ENCODE measurements at places on chromosomes 2 and 18. TPM values are rescaled to one million over a fixed set of nuclear protein-coding genes. Genes with fewer than 3 reads are reported as not detected.

LANCL1 gene
- polyA plus RNA-seq: 76.4 TPM

- DNase-seq: no peak
These were observed 39.7 kb upstream of the PNPT1 start for GRCh38 chr2:55733335-55733734.

GRCh38 chr18:10453806-10454680 is at the start of gene APCDD1:
APCDD1 (plus strand) TSS chr18:10454635; CDS start chr18:10454982, 347 bp downstream.
- DNase-seq: no peak

- DNase-seq: no peak
These were observed 53.0 kb upstream of the ROCK1 start for GRCh38 chr18:21164548-21165095.

- DNase-seq: no peak
These were observed 1948.4 kb upstream of the PIK3C3 start for GRCh38 chr18:40006634-40007033.

- DNase-seq: no peak
These were observed 2.0 kb upstream of the RAB17 start for GRCh38 chr2:237592425-237592980.

SPP2 gene
- not detected for polyA plus RNA-seq

KCNG3 gene
- polyA plus RNA-seq: not detected

- no peak for DNase-seq
These were observed 18.2 kb upstream of the SEH1L start for GRCh38 chr18:12929477-12930083.

DNA sequence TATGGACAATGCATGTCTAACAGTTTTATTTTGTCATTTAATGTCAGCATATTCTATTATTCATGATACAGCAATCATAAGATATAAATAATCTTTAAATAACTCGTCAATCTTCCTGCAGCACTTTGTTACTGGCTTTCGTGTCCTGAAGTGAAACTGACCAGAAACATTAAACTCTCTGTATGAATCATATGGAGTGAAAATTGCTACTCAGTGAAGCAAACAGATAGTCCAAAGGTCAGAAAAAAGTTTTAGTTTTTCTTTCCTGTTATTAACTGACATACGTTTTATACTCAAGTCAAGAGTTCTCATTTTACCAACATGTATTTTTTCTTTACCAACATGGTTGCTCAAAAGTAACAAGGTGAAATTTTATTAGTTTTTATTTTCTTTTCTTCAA is 106.8 kb upstream of the GALNT5 start:
- no peak for DNase-seq

GRCh38 chr2:5954509-5954908 is 262.3 kb downstream of the SOX11 start:
- DNase-seq: no peak

DNA sequence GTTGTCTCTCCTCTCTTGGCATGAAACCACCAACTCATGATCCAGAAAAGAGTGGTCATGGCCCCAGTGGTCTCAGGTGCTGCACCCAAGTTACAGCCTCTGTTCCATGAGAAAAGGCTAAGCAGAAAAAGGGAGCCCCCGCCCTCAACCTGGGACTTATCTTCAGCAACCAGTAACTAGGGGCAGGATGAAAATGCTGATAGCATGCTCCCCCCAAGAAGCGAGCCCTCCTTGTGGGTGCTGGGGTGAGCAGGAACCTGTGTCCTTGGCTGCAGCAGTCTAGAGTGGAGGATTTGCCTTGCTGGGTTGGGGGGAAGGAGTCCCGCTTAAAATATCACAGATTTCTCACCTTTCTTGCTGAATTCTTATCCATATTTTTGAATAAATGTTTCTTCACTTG is 490.0 kb downstream of the SUCLG1 start:
- no peak for DNase-seq

GRCh38 chr18:8948011-8948410 is 154.5 kb upstream of the NDUFV2 start:
- no peak for DNase-seq

DNA sequence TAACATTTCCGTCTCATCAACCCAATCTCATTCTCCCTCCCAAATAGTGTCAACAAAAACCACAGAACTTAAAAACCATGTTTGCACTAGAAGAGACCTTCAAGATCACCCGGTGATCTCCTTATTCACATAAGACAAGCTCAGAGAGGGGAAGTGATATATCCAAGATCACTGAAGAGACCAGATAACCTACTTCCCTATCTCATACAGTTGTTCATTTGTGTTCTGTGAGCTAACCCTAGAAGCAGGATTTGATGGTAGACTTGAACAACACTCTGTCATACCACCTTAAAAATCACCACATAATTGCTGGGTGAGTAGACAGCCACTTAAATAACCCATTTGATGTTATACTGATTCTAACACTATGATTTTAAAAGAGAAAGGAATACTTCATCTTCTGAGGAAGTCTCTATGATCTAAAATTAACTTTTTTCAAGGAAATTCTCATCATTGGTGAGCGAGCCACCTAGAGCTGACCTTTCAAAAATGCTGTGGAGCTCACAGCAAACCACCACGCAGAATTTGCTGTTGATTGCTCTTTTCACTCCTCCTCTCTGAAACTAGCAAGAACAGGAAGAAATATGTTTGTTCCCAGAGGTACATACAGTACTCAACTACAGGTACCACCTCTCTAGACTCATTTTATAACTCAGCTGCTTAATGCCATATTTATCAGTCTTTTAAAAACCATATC is 15.1 kb downstream of the AAK1 start:
- DNase-seq: no peak

- no peak for DNase-seq
These were observed 210.0 kb upstream of the NT5C1B start for GRCh38 chr2:18799397-18799796.

CNTNAP5 gene
- polyA plus RNA-seq: not detected

TDRD15 gene
- polyA plus RNA-seq: not detected

- DNase-seq: no peak
These were observed 137.8 kb upstream of the SKOR2 start for GRCh38 chr18:47389210-47389609.

- DNase-seq: no peak
These were observed 28.8 kb upstream of the DDX18 start for GRCh38 chr2:117785740-117786139.

NEURL3 gene
- polyA plus RNA-seq: not detected

ST8SIA5 gene
- not detected for polyA plus RNA-seq

DNA sequence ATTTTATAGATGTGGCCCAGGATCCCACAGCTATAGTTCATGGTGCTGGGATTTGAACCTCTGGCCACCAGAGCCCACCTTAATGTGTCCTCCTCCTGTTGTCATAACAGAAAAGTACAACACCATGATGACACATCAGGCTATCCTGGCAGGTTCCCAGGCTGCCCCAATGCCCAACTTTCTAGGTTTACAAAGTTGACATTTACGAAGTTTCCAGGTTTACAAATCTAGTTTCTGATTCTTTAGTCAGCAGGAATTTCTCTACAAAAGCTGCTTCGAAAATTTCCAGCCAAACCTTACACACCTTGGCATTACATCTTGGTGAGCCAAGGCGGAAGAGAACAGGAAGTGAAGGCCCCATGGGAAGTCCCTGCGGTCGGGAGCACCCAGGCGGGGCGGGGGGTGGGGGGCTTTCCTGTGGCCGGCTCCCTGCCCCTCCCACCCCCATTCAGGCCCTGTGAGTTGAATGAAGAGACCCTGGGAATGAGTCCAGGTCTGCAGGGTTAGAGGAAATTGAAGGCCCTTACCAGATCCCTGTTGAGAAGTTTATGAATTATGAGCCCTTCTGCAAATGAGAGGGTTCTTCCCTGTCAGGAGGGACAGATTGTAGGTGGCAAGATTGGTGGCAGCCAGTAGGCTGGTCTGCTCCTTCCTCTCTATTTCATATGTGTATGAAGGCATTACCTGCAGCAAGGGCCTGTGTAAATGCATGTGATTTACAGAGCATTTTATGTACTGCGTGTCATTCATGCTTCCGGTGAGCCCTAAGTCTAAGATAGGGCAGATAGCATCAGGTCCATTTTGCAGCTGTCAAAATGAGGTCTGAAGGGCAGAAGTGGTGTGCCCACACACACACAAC is 11.1 kb upstream of the IL1RN start:
- DNase-seq: no peak

GRCh38 chr18:827093-827677 is 15.1 kb upstream of the YES1 start:
- no peak for DNase-seq

- no peak for DNase-seq
These were observed 1019.5 kb downstream of the TMEM182 start for GRCh38 chr2:103781313-103781712.

GRCh38 chr2:2981000-2981399 is 396.6 kb downstream of the EIPR1 start:
- DNase-seq: no peak

TWIST2 gene
- 127 TPM for polyA plus RNA-seq

DNA sequence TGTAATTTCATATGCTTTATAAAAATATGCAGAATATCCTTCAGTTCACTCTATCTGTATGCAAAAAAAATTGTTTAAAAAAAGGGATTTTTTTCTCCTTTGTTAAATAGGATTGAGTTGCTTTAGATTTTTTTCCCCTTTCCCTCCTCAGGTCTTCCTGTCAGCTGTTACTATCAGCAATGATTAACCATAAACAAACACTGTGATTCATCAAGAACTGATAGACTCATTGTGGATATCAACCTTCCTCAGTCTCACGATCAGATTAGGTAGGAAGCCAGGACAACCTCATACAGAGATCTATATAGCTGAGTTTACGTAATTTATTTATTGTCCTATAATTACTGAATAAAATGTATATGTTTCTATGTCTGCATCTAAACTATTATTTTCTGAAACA is 2136.2 kb upstream of the CELF4 start:
- DNase-seq: no peak

GRCh38 chr2:113032737-113033136 is 19.9 kb downstream of the IL36B start:
- no peak for DNase-seq

DNA sequence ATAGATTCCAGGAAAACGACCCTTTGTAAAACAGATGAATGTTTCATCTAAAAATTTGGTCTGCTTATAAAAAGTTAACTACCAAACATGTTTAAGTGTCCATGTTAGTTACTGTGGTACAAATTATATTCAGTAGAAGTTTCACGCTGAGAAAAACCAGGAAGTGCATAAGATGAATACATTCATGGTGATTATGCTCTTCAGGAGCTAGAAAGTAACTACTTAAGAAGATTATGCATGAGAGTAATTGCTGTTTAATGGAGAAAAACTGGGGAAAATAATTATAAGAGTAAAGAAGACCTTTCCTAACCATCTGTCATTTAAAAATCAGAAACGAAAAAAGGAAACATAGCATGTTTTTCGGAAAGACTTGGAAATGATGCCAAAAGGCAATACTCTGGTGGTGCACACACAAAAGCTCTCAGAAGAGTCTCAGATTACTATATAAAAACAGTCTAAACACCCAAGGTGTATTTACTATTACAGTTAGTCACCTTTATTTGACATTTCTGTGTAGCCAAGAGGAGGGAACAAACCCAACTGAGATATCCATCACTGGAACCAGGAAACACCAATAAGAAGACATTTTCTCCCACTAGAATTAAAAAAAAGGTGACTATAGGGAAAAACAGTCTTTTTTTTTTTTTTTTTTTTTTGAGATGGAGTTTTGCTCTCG is 38.8 kb upstream of the METTL21A start:
- DNase-seq: no peak

DNA sequence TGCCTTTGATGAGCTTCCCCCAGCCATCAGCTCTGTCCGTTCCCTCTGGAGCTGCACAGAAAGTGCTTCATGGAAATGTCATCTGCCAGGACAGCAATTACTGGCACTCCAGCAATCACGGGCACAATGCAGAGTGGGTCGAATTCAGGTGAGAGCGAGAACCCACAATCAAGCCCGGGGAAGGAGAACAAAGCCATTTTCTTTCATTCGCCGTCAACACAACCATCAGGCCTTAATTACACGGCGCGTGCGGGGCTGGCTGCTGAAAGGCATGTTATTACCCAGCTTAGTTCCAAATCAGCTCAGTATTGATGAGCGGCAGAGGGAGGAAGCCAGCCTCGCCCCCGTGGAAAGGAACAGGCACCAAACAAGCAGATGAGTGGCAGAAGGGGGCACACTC is 143.9 kb downstream of the MYT1L start:
- DNase-seq: no peak

DTNA gene
- polyA plus RNA-seq: 5.5 TPM

DNA sequence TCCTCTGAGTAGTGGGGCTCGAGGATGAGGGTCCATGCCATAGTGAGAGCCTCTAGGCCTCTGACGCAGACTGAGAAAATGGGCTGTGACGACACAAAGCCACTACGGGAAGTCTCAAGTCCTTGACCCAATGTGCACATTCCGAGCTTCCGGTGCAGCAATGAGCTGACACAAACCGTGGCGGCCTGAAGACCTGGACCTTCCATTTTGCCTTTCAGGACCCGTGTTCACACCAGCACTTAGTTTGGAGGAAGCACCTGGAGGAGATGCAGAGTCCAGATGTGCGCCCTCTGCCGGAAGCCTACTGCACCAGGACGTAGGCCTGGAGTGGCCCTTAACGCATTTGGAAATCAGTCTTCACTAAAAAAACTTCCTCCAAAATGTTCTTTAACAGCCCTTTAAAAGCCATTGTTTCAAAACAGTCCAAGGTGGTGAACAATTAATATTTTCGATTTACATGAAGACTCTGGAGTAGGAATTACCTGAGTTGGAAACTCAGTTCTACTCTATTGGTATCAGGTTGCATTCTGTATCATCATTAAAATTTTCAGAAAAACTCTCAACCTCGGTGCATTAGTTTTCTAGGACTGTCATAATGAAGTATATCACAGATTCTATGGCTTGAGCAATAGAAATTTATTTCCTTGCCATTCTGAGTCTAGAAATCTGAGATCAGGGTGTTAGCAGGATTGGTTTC is 33.9 kb downstream of the BMP10 start:
- DNase-seq: no peak

CRYBA2 gene
- polyA plus RNA-seq: 0.26 TPM

MBD2 gene
- 35.8 TPM for polyA plus RNA-seq

- DNase-seq: no peak
These were observed 3.7 kb upstream of the SP100 start for GRCh38 chr2:230412371-230412711.

LYPD6 gene
- polyA plus RNA-seq: 9.4 TPM

DNA sequence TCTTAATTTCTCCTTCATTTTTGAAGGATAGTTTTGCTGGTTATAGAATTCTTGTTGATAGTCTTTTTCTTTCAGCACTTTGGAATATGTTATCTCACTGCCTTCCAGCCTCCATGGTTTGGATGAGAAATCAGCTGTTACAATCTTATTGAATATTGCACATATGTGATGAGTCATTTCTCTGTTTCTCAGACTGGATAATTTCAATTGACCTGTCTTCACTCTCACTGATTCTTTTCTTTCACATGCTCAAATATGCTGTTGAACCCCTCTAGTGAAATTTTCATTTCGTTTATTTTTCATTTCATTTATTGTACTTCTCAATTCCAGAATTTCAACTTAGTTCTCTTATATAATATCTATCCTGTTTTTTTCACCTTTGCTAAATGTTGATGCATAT is 22.2 kb downstream of the PDK1 start:
- DNase-seq: no peak

RGPD3 gene
- polyA plus RNA-seq: 0.10 TPM
